ENCODE measurements at places on chromosomes 3 and 15.

GRCh38 chr3:52408466-52408865 is 36.4 kb downstream of the SEMA3G start:
- no peak for DNase-seq

- DNase-seq = no peak
These were observed at the start of gene FRMD4B for GRCh38 chr3:69385723-69386555. FRMD4B (minus strand) TSS chr3:69386088; CDS start chr3:69385989, 99 bp downstream.

GRCh38 chr15:62889734-62890505 is 152.6 kb upstream of the TPM1 start:
- no peak for DNase-seq

- DNase-seq = no peak
These were observed 247.7 kb downstream of the MYRIP start for GRCh38 chr3:40057077-40057476.

GRCh38 chr15:85412956-85413854 is 32.8 kb downstream of the AKAP13 start:
- peak; percentile 59 for DNase-seq
